A549 treated with AZD2906 at 1 μM for 4 hours (cell line): ENCODE measurements at places on chromosomes 4 and X. TPM values are rescaled to one million over a fixed set of nuclear protein-coding genes. Genes with fewer than 3 reads are reported as not detected.

UGT2A1 gene
- not detected in 5 replicates for total RNA-seq

ART3 gene
- total RNA-seq: not detected in 5 replicates

DCUN1D4 gene
- total RNA-seq: 12.7 to 15.9 TPM (median 15.8 TPM) in 5 replicates

CXorf49 gene
- not detected in 5 replicates for total RNA-seq

ARX gene
- total RNA-seq: 0.25 to 0.74 TPM (median 0.69 TPM) in 5 replicates

SLC6A14 gene
- total RNA-seq: not detected in 5 replicates

ENPP6 gene
- not detected in 5 replicates for total RNA-seq

KDR gene
- total RNA-seq: 0.07 to 0.14 TPM (median 0.10 TPM) in 5 replicates

ITGB1BP2 gene
- 0.29 to 0.78 TPM (median 0.64 TPM) in 5 replicates for total RNA-seq

SYTL5 gene
- total RNA-seq: 0.23 to 0.31 TPM (median 0.26 TPM) in 5 replicates

C1QTNF7 gene
- not detected in 5 replicates for total RNA-seq

SSX4 gene
- total RNA-seq: not detected in 5 replicates

ESX1 gene
- total RNA-seq: 0.05 to 0.15 TPM (median 0.09 TPM) in 3 of 5 replicates, not detected in the others

MAGEA10 gene
- 0.02 to 0.07 TPM (median 0.05 TPM) in 3 of 5 replicates, not detected in the others for total RNA-seq

RHOXF2B gene
- not detected in 5 replicates for total RNA-seq

FHDC1 gene
- 0.88 to 1.1 TPM (median 0.95 TPM) in 5 replicates for total RNA-seq

FANCB gene
- total RNA-seq: 2.3 to 3.6 TPM (median 2.7 TPM) in 5 replicates

CXCL8 gene
- 4.3 to 8.8 TPM (median 6.0 TPM) in 5 replicates for total RNA-seq

PDGFRA gene
- 0.29 to 0.84 TPM (median 0.45 TPM) in 5 replicates for total RNA-seq

SMAD1 gene
- 7.6 to 9.4 TPM (median 8.7 TPM) in 5 replicates for total RNA-seq

F9 gene
- not detected in 5 replicates for total RNA-seq

SHOX gene
- total RNA-seq: 0.02 TPM in 4 of 5 replicates, not detected in the other

ASB9 gene
- 20.2 to 26.5 TPM (median 21.5 TPM) in 5 replicates for total RNA-seq

MAP3K15 gene
- total RNA-seq: 1.5 to 2.2 TPM (median 2.0 TPM) in 5 replicates

CRMP1 gene
- total RNA-seq: 4.3 to 4.9 TPM (median 4.6 TPM) in 5 replicates

CXCL3 gene
- 3.2 to 4.4 TPM (median 3.3 TPM) in 5 replicates for total RNA-seq

TMEM128 gene
- 11.0 to 12.4 TPM (median 12.0 TPM) in 5 replicates for total RNA-seq

TMPRSS11F gene
- total RNA-seq: not detected in 5 replicates

POU3F4 gene
- not detected in 5 replicates for total RNA-seq
